Myocyte (in vitro differentiated cells): ENCODE measurements at places on chromosomes 7 and 10. TPM values are rescaled to one million over a fixed set of nuclear protein-coding genes. Genes with fewer than 3 reads are reported as not detected.

Gene BAMBI
- total RNA-seq: 0.47 and 4.6 TPM in 2 replicates

Gene MTERF1
- total RNA-seq: 10.2 and 13.2 TPM in 2 replicates

Gene EPHB4
- total RNA-seq: 63.7 and 84.1 TPM in 2 replicates

Gene SFRP4
- 5.9 and 7.5 TPM in 2 replicates for total RNA-seq

Gene ANKMY2
- 23.4 and 29.2 TPM in 2 replicates for total RNA-seq

Gene ADCYAP1R1
- total RNA-seq: not detected in 2 replicates

Gene SPDYE8
- not detected in 2 replicates for total RNA-seq

Gene AVPI1
- 30.9 and 56.8 TPM in 2 replicates for total RNA-seq

Gene METTL27
- 1.3 and 4.0 TPM in 2 replicates for total RNA-seq

Gene DLG5
- total RNA-seq: 12.2 and 15.1 TPM in 2 replicates
